MG63 (cell line): ENCODE measurements at places on chromosomes 1 and 21.

DNA sequence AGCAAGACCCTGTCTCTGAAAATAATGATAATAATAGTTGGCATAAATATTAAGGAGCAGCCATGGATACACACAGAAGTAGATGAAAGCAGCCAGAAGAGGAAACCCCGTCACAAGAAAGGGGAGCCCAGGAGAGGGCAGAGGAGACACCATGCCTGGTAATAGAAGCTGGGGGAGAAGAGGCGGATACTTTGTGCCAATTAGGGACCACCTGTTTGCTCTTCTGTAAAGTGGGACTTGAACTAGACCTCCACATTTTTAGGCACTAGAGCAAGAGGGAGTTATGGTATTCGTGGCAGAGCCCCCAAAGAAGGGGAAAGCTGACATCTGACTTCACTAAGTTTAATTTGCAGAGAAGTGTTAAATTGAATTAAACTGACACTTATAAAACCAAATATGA, 12.5 kb downstream of the CELA2B start:
- DNase-seq: no peak

GRCh38 chr21:36549470-36549869, 69.5 kb upstream of the CLDN14 start:
- no peak for DNase-seq

DNA sequence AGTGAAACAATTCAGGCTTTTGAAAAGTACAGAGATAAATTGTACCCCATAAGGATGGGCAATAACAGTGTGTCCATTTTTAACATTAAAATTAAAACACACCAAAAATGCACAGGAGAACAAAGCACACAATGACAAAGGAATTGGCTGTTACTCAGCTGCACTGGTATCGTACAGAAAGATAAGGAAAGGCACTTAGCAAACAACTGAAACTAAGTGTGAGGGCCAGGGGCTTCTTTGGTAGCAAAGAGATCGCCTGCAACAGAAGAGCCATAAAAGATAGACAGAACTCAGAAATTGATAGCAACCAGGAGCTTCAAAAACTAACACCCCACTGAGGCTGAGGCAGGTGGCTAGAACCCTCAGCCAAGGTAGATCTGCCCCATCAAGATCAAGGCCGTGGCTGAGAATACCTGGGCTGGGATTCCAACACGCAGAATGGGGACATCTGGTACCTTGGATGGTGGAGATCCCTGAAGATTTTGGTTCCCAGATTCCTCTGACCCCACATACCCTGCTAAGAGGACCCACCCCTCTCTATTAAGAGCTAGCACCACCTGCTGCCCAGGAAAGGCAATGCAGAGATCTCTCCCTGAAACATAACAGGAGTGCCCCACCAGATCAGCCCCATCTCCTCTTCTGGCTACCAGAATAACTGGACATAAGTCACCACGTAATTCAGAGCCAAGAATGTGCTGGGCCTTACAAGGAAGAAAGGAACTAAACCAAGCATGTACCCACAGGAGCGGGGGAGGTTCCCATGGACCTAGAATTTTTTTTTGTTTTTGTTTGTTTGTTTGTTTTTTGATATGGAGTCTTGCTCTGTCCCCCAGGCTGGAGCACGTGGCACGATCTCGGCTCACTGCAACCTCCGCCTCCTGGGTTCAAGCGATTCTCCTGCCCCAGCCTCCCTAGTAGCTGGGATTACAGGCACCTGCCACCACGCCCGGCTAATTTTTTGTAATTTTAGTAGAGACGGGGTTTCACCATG, 16.2 kb downstream of the PLEKHO1 start:
- peak; percentile 44 for DNase-seq

- DNase-seq: no peak
Observed at GRCh38 chr1:85289848-85290335, 13.5 kb upstream of the BCL10 start.

GRCh38 chr1:219757890-219758289, 145.0 kb upstream of the ZC3H11B start:
- no peak for DNase-seq

DNA sequence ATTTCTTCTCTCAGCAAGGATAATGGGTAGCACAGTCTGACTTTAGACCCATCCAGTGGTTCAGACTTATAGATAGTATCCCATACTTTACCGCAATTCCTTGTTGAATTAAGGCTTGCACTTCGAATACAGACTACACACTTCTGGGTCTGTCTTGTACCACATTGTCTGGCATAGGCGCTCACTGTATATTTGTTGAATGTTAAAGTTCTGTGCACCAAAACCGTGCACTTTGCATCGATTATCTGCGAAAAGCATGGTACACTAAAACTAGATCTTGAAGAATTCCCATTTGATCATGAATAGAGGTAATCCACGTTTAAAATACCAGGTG, 556 bp upstream of the RYR2 start:
- no peak for DNase-seq

DNA sequence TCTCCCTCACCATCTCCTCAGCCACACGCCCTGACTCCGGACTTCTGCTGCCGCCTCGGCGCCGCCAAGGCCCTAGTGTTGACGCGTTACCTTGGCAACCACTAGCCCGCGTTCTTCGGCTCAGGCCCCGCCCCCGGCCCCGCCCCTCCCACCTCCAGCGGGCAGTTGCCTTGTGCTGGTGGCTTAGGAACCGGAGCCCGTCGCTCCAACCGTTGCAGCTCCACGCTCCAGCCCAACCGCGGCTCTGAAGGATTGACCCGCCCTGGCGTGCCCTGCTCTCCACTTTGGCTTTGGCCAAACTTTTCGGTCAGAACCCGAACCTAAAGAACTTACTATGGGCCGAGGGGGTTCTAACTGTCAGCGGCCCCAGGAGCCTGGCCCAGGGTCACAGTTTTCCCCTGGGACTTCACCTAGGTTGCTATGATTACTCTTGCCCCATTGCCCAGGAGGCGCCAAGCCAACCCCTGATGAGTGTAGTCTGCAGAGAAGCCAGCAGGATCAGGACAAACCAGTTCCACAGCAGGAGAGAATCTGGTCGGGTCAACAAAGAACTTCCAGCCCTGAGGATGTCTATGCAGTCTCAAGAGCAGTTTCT, at the start of gene CFAP45:
TSS of gene CFAP45 (minus strand) at position 80 of the 595 bp plus-strand sequence. CDS start at position 13, 67 bp downstream.
- no peak for DNase-seq

DNA sequence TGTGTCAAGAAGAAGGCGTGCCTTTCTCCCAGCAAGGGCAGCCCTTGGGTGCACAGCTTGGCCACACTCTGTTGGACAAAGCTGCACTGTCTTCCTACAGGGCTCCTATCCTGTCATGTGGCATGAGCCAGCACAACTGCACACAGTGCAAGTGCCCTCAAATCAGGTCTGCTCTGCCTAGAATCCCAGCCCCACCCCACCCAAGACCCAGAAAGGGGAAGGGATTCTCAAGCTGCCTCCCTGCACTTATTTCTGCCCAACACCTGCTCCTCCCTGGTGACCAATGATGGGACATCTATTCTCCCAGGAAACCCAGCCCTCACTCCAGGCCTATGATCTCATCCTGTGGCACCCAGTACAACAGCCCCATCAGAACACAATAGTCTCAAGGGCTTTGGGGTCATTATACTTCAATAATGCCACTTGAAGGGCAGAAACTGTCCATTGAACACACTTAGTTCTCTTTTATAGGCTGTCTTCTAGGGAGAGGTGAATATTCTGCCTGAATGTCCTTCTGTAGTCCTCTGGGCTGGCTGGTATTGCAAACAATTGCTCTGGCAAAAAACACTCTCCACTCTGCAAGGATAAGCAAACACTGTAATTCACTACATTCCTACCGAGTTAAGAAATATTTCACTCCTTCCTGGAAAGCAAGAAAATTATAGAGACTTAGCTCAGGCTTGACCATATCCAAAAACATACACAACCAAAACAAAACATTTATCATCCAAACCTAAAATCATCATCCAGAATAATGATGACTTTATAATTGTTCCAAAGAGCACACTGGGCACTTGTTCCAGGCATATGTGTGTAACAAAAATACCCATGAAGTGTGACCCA, 43.1 kb upstream of the IGSF3 start:
- DNase-seq: no peak

- peak; percentile 15 for DNase-seq
Observed at GRCh38 chr1:160925652-160926244, 28.9 kb downstream of the ITLN2 start.

DNA sequence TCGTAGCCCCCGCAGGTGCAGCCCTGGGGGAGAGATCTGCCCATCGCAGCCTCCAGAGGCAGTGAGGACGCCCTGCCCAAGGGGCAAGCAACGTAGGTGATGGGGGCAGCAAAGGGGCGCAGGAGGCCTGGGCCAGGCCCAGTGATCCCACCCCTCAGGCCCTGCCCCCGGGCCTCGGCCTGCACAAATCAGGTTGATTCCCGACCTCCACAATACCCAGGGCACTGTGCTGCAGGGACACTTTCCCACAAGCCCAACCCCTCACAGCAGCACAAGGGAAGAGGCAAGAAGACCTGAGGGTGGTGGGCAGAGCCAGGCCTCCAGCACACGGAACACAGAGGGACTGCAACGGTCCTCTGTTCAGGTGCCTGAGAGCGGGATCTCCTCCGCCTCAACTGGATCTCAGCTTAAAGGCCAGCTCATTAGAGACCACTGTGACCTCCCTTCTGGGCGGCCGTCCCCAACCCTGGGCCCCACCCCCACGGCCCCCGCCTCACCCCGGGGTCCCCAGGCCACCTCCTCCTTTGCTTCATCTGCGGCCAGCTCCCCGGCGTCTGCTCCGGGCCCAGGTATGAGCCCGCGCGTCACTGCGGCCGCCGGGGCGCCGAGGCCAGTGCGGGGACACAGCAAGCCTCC, 812 bp upstream of the ARF1 start:
- no peak for DNase-seq

DNA sequence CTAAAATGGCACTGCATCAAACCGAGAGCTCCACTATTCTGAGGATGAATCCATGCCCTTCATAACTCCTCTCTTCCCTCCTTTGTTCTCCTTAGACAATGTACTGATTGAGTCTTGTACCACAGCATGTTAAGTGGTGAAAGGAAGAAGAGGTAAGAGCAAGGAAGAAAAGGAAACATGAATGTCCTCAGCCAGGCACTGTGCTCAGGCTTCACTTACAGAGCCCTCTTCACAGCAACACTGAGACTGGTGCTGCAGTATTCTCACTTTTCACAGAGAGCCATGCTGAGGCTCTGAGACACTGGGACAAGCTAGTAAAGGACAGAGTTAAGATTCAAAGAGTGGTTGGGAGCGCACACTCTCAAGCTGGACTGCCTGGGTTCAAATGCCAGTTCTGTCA, 143.5 kb downstream of the AKT3 start:
- DNase-seq: no peak

DNA sequence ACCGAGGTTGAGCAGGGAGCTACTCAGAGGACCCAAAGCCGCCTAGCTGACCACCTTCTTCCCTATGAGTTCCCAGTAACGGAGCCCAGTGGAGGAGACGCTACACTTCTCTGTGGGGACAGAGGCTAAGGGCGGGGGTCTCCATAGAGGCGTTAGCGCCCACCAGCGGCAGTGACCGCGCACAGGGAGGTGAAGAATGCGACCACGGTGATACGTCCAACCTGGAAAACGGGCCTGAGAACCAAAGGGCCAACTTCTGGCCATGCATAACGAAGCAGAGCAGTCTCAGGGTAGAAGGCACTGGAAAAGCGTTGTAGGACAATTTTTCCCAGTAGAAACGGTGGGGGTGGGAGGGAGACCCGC, 400 bp upstream of the COG2 start:
- DNase-seq: no peak

GRCh38 chr1:179094818-179095217, 12.9 kb downstream of the TOR3A start:
- DNase-seq: no peak

- peak; percentile 23 for DNase-seq
Observed at GRCh38 chr21:36471254-36471723, 8.6 kb downstream of the CLDN14 start.

- DNase-seq: no peak
Observed at GRCh38 chr21:33339135-33339534, 14.4 kb downstream of the IFNAR1 start.

- no peak for DNase-seq
Observed at GRCh38 chr1:61961009-61961408, 218.7 kb downstream of the PATJ start.

GRCh38 chr1:16984717-16985116, 4.3 kb upstream of the MFAP2 start:
- DNase-seq: peak; percentile 100

DNA sequence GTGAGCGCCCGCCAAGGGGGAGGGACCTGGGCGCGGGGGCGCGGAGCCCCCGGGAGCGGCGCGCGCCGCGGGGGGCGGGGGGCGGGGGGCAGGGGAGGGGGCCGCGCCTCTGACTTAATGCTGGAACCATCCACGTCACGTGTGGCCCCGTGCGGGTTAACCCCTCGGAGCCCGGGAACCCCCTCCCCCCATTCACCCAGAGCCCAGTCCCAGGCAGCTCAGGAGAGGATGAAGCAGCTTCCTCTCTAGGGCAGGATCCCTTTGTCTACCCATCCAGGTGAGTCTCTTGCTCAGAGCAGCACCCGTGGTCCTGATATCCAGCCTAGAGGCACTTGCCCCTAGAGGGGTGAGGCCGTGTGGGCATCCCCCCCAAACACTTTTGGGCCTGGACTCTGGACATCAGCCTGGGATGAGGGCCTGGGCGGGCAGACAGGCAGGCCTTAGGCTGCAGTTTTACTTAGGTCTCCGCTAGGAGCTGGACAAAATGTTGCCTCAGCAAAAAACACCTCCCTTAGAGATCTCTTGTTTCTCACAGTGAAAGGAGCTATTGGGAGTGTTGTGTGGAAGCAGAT, at the start of gene ALX3:
TSS of gene ALX3 (minus strand) at position 2 of the 572 bp plus-strand sequence. CDS start 60 bp downstream, outside the sequence.
- DNase-seq: peak; percentile 55

DNA sequence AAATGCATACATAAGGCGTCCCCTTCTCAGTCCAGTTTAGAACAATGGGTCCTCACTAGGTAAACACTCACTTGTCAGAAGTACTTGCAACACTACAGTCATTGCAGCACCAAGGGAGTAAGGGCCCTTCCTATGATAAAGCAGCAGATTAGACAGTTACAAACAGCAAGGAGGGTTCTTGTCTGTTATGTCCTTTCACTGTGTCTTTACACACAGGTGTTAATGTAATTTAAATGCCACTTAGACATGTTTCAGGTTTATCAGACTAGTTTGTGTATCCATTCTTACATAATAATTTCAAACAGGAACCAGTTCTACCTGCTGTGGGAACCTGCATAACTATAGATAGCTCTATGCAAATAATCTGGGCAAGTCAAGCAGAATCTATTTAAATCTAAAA, 105.6 kb upstream of the USH2A start:
- no peak for DNase-seq

- DNase-seq: no peak
Observed at GRCh38 chr1:14100919-14101318, 400.9 kb downstream of the PRDM2 start.

- DNase-seq: no peak
Observed at GRCh38 chr1:25065321-25065721, 135.2 kb upstream of the RUNX3 start.

GRCh38 chr21:26072666-26073615, 97.6 kb downstream of the APP start:
- DNase-seq: peak; percentile 9

DNA sequence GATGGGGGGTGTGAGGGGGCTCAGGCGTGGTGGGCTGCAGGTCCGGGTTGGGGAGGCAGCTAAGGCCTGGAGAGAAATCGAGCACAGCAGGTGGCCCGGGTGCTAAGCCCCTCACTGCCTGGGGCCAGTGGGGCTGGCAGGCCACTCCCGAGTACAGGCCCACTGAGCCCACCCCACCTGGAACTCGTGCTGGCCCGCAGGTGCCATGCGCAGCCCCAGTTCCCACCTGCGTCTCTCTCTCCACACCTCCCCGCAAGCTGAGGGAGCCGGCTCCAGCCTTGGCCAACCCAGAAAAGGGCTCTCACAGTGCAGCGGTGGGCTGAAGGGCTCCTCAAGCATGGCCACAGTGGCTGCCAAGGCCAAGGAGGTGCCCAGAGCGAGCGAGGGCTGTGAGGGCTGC, 1047.1 kb upstream of the ADGRL4 start:
- DNase-seq: no peak
